ENCODE measurements at places on chromosomes 5 and 9.

DNA sequence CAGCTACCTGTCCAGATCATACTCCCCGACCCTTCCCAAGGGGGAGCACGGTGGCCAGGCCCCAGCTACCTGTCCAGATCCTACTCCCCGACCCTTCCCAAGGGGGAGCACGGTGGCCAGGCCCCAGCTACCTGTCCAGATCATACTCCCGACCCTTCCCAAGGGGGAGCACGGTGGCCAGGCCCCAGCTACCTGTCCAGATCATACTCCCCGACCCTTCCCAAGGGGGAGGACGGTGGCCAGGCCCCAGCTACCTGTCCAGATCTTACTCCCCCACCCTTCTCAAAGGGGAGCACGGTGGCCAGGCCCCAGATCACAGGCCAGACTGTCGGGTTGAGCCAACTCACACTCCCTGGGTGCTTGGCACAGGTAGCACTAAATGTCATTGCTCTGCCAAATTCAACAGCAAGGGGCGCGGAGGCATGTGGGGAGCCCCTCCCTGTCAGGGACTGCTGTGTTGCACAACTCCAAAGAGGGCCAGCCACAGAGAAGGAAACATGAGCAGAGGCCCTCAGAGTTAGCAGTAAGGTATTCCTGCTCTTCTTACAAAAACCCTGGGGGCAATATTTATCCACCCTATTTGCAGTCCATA, 136.9 kb downstream of the OLFM1 start:
- no peak for DNase-seq

- DNase-seq = peak; percentile 71
Measured at GRCh38 chr5:140346348-140347221, at the start of gene HBEGF. TSS of gene HBEGF (minus strand) at chr5:140346603. CDS start at chr5:140346328, 275 bp downstream.

GRCh38 chr5:112125903-112126302, 293.2 kb downstream of the EPB41L4A start:
- no peak for DNase-seq

GRCh38 chr5:131142970-131143617, 22.0 kb downstream of the HINT1 start:
- DNase-seq = no peak

DNA sequence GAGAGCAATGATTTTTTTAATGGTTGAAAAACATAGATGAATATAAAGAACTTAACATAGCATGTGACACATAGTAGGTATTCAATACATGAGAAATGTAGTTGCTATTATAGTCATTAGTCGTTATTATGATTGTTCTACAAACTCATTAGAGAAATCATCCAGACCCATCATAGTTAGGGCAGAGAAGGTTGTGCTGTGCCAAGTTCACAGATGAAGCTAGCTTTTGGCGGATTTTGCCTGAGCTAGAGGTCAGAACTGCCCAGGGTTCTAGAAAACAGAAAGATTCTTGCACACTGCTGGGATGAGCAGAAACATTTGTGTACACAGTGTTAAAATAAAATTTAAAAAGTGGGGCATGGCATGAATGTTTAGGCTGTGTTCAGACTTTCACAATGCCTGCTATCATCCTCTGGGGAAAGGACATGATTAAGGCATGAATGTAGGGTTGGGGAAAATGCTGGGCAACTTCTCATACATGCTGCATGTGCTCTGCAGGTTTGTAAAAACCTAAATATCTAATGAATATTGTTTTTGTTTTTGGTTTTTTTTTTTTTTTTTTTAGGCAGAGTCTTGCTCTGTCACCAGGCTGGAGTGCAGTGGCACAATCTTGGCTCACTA, 33.3 kb upstream of the RAD23B start:
- DNase-seq = no peak
